GM12864 (cell line): ENCODE measurements at places on chromosomes 16 and 17.

DNA sequence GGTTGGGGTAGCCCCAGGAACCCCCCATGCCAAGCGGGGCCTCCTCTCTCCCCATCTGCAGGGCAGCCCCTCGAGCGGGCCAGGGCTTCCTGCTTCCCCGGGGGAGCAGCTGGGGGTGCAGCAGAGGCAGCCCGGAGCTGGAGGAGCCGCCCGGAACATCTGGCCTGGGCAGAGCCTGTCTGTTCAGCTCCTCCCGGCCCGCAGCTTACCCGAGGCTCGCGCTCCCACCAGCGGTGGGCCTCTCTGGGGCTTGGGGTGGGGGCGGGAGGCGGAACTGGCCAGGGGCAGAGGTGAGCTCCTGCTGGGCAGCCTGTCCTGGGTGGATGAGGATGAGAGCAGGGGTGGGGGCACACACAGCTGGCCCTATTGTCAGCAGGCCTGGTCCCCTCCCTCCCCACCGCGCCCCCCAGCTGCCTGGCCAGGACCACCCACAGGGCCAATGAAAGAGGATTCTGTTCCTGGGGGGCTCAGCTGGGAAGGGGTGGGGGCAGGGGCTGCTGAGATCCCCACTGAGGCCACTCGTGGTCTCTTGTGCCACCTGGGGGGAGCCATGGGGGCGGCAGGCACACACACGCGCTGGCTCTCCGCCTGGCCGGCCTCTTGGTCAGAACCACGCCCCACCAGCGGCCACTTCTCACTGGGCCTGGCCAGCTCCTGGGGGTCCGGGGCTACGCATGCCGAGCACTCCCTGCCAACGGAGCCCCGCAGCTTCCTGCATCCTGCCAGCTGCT lies 34.7 kb downstream of the BAHCC1 start:
- DNase-seq, result no peak

DNA sequence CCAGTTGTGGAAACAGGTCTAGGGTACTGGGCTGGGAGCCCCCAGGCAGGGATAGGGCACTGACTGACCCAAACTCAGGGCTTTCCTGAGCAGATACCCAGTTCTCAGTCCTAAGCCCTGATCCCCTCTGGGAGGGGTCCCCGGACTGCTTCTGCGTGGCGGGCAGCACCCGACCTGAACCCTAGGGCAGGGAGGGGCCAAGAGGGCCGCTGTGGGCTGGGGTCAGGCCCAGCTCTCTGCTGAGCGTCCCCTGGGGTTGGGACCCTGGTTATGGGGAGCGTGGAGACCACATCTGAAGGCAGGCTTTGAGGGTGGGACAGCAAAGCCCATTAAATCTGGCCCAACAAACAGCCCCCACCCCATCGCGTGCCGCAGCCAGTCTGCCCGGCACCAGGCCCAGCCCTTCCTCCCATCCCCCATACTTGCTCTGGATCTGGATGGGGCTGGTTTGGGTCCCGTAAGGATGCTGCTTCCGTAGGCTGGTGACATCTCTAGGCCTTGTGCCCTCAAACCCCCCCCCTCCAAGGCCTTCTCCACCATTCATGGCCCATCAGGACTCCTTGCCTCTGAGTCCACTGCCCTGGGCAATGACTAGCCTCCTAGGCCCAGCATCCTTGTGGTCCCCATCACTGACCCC lies 691 bp upstream of the FAM83G start:
- DNase-seq, result no peak

DNA sequence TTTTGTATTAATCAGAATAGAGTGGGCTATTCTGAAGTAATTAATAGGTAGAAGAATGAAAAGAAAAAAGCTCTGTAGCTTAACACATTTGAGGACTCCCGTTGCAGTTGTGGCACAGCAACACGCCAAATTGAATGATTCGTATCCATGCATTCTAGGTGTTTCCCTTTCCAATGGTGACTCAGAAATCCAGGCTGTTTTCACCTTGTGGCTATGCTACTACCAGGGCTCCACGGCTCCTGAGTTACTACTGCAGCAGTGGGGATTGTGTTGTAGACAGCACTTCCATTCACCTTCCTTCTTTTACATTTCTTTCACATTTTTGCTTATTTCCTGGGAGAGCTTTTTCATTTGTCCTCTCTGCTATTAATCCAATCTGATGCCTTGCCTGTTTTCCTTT lies 1616.4 kb downstream of the CDH8 start:
- no peak for DNase-seq

DNA sequence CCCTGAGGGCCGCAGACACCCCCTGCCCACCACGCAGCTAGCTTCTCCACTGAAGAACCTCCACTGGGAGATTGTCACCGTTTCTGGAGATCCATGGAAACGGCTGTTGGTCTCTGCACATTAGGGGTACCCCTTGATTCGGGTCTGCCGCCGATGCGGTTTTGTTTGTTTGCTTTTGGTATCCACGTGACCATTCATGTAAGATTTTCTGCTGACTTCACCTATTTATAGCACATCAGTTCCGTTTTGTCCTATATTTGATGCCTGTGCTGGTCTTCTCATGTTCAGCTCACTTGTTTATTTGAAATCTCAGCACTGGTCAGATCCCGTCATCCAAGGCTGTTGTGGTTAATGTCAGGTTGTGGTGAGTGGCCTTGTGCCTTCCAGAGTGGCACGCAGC lies 21.1 kb downstream of the CRAMP1 start:
- DNase-seq, result no peak

DNA sequence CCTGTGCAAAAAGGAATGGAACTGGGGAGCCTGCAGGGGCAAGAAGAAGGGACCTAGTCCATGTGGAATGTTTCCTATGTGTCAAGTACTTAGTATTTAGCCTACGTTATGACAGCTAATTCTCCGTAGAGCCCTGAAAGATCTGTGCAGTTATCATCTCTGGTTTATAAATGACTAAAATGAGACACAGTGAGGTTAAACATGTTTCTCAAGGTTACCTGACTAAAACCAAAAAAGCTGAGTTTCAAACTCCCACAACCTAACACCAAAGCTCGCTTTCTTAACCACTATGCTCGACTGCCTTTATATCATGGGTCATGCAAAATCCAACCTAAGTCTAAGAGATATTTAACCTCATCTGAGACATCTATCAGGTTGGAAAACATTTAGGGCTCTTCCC lies 53.3 kb upstream of the CCL2 start:
- no peak for DNase-seq

GRCh38 chr16:89613954-89614459 lies 565 bp downstream of the DPEP1 start:
- no peak for DNase-seq

DNA sequence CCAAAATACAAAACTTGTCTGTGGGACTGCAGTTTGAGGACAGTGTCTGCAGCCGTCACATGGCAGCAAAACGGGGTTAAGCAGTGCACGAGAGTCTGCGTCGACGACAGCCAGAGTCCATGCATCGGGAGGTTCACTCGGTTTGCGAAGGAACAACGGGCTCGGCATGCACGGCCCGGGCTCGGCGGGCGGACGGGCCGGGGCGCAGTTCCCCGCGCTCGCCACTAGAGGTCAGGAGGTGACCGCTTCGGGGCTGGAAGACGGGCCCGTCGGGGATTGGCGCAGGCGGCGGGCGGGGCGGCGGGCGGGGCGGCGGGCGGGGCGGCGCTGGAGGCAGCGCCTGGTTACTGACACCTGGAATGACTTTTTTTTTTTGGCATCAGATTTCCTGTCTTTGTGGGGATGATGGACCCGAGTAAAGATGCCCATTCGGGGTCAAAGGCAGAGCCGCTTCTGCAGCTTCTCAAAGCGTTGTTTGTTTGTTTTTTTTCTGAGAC lies 6.5 kb downstream of the SCGB1C2 start:
- no peak for DNase-seq

- DNase-seq, result peak; percentile 74
Measured at GRCh38 chr16:11354733-11355574, 9.7 kb downstream of the RMI2 start.

DNA sequence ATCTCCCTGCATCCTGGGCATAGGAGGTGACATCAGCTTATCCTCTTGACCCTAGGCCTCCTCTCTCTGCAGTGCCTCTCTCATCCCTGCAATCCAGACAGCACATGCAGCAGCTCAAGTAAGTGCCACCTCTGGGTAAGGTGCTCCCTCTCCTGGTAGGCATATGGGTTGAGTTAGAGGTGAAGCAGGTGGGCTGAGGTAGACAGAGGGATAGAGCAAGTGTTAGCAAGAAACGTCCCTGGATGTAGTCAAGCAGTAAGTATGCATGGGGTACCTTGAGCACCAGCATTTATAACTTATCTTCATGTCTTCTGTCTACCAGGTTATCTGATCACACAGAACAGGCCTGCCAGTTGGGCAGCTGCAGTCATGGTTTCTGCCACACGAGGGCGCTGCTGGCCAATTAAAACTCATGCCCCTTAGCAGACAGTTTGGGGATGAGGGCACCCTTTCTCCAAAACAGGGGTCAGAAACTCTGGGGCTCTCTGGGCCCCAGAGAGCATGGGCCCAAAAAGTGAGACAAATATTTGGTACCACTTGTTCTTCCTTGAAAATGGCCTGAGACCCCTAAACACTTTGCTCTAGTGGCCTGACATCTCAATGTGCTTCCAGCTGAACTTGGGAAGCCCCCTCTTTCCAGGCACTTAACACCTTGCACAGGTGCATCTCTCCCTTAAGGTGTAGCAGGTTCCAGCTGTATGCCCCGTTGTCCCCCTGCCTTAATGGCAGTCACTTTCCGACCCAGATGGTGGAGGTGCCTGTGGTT lies 59.8 kb downstream of the NEUROD2 start:
- DNase-seq, result peak; percentile 21

GRCh38 chr17:57109393-57110151 lies 24.5 kb downstream of the AKAP1 start:
- DNase-seq, result no peak

GRCh38 chr17:10147761-10148415 lies 50.5 kb downstream of the GAS7 start:
- DNase-seq, result no peak

DNA sequence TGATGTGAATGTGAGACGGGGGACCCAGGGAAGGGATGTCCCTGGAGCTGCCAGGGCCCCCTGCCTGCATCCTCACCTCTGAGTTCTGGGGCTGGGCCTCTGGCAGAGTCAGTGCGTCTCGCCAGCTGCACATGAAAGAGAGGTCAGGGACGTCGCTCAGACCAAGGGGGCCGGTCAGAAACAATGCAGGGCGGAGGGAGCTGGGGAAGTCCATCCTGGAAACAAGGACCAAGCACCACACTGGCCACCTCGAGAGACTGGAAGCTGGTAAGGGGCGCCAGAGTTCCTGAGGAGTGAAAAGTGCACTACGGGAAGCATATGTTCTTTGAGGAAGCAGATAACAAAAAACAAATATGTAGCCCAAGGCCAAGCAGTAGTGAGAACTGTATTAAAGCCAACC lies 2.1 kb downstream of the TAF1C start:
- no peak for DNase-seq

GRCh38 chr16:87484487-87485331 lies 8.1 kb downstream of the ZCCHC14 start:
- DNase-seq, result no peak

- DNase-seq, result no peak
Measured at GRCh38 chr17:29112771-29113295, 67.4 kb downstream of the MYO18A start.

DNA sequence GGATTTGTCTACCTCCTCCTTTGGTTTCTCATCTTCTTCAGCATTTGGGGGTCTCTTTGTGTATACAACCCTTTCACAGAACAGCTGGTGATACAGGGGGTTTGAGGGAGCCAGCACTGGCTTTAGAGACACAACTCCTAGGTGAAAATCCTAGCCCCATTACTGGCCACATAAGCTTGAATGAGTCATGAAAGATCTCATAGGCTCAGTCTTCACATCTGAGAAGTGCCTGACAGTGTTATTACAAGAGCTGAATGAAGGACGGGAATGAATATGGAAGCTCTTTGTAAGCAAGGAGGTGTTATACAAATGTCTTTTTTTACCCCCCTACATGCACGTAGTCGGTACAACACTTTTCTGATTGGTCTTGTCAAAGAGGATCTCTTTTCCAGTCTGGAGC lies 1.7 kb upstream of the B4GALNT2 start:
- DNase-seq, result no peak

- DNase-seq, result no peak
Measured at GRCh38 chr17:46028981-46029565, 30.0 kb downstream of the STH start.

DNA sequence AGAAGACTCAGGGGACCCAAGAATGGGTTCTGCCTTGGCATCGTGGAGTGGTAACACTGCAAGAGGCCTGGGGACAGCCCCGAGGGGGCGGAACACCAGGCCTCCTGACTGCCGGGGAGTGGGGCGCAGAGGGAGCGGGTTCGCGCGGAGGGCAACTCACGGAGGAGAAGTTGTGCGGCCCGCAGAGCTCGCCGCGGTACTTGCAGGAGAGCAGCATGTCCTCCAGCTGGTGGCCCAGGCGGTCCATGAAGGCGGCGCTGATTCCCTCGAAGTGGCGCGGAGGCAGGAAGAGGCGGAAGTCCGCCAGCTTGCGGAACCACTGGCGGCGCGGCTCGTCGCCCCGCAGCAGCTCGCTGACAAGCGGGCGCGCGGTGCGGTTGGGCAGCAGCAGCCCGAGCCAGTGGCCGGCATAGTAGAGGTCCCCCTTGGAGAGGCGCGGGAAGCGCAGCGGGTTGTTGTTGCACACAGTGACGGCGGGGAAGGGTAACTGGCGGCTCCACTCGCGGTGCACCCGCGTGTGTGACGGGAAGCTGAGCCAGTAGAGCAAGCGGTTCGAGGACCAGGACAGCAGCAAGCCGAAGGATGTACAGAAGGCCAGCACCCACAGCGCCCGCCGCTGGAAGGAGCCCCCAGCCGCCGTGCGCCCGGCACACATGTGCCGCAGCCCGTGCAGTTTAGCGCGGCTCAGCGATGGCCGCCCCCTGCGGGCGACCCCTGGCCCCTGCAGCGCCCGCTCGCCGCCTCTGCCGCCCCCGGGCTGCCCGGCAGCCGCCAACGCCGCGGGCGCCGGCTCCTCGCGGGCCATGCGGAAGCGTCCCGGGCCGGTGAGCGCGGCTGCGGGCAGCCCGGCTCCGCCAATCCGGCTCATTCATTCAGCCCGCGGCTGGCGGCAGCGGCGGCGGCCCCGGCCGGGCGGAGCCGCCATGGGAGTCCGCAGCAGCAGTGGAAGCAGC lies 1.6 kb downstream of the ASIC2 start:
- DNase-seq, result no peak

GRCh38 chr17:78125138-78125913 lies 3.2 kb downstream of the TMC6 start:
- DNase-seq, result no peak

DNA sequence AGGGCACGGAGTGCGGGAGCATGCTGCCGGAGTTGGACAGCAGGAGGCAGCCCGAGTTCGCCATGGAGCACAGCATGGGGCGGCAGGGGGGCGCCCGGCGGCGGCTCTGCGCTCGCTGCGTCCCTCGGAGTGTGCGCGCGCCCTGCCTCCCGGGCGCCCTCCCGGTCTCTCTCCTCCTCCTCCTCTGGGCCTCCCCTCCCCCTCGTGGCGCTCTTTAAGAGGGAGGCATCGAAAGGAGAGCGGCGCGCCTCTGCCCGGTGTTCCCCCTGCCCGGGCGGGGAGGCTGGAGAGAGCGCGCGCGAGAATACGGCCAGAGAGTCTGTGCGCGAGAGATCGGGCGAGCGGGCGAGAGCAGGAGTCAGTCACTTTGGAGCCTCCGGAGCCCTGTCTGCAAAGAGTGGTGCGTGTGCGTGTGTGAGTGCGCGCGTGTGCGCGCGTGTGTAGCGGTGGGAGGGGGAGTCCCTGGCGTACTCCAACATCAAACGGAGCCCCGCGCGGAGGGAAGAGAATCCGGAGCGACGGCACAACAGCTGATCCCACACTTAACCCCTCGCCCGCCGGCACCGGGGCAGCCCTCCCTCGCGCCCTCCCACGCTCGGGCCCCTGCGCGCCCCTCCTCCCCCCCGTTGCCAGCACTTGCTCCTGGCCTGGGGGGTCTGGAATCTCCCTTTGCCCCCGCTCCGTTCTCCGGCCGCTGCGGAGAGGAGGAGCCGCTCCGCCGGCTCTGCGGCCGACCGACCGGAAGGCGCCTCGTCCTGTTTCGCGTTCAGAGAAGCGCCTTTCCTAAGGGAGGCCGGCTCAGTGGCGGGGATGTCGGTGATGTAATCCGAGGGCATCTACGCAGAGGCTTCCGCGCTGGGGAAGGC lies 108.9 kb downstream of the ENGASE start:
- DNase-seq, result no peak
